CD4-positive, alpha-beta T cell treated with Interleukin-1 beta for 1 hour (primary cell): ENCODE measurements at places on chromosomes 11 and 22.

- DNase-seq: no peak
Observed at GRCh38 chr11:127804747-127805400, 782.5 kb downstream of the ETS1 start.

- DNase-seq: no peak
Observed at GRCh38 chr11:21640491-21640890, 552.4 kb upstream of the ANO5 start.

- no peak for DNase-seq
Observed at GRCh38 chr11:125179895-125180294, 15.3 kb downstream of the PKNOX2 start.

DNA sequence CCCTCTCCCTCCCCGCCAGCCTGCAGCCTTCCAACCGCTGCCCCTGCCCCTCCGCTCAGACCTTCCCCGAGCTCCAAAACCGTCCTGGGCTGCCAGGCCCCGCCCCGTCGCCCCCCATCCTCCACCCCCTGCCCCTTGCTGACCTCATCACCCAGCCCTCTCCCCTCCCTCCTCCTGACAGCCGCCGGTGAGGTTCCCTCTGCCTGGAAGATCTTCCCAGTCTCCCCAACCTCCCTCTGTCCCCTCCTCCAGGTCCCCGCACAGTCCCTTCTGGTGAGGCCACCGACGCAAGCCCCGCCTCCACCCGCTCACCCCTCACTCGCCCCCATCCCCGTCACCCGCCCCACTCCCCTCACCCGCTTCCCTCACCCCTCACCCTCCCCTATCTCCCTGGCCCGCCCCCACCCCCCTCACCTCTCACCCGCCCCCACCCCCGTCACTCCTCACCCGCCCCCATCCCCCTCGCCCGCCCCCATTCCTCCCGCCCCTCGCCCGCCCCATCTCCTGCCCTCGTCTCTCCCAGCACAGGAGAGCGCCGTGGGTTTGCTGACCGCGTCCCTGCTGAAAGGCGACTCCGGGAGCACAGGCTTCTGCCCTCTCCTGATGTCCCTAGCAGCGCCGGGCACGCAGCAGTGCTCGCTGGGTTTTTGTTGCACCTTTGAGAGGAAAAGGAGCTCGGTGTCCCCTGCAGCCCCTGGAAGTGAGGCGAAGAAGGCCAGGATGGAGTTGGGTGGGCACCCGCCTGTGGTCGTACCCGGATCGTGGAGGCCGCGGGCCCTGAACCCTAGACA, 16.4 kb upstream of the UPK3A start:
- DNase-seq: no peak

DNA sequence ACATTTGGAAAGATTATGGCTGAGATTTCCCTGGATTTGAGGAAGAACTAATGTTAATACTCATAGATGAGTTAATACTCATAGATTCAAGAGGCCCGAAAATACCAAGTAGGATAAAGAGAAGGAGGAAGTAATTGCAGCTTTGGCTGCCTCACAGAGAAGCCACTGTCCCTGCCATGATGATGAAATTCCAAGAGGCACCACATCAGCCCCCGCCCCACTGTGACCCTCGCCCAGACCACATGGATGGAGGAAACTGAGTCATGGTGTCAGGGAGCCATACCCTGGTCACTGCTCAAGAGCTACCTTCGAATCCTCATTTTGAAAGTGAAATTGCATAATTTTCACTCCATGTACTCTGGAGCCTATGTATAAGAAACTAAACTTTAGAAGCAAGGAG, 92.9 kb upstream of the SLC22A12 start:
- DNase-seq: no peak

- DNase-seq: no peak
Observed at GRCh38 chr11:134614141-134614540, 202.1 kb upstream of the B3GAT1 start.

GRCh38 chr11:11043721-11044120, 185.9 kb upstream of the ZBED5 start:
- no peak for DNase-seq

DNA sequence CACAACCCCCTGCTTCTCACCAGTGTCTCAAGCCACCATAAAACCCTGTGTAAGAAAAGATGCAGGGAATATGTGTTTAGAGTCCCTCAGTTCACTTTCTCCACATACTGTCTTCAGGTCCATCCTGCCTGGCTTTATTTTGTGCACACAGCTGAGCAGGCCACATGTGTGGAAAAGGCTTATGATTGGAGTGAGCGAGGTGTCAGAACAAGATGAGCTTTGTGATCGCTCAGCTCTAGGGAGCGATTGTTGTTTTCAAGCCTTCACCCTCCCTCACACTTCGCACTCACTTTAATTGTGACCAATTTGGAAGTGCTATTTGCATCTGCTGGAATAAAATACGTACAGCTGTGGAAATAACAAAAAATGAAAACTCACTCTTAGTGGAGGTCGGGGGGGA, 931.1 kb upstream of the TENM4 start:
- no peak for DNase-seq

- DNase-seq: no peak
Observed at GRCh38 chr11:64341429-64341828, 1.4 kb downstream of the CCDC88B start.

- no peak for DNase-seq
Observed at GRCh38 chr11:122791411-122791810, 46.9 kb upstream of the CRTAM start.

DNA sequence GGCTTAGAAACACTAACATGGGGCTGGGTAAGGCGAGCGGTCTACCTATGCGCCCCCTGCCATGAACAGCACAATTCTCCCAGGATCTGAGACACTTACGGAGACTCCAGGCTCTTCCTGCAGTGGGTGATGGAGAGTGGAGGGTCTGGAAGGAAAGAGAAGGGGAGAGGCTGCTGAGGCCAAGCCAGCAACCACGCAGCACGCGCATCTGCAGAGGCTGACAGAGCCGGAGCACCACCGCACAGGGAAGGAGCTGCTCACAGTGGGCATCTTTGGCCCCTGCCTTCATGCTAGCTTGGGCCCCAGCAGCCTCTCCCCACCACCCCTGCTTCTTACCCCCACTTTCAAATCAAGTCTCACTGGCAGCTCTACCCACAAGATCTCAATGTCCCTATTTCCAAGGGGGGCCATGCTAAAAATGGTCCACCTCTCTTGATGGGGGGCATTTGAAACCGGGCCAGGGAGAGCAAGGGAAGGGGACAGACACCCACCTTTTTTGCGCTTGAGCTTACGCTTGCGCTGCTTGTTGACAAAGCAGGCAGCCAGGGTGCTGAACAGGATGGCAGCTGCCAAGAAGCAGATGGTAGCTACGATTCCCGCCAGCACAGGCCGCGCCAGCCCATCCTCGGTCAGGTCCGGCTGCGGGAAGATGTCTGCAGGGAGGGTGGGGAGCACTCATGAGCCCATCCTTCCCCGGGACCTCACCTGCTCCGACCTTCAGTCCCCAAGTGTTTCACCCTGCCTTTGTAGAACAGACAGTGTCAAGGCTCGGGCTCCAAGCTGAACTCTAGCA, 34.5 kb downstream of the IGSF9B start:
- DNase-seq: no peak

GRCh38 chr22:48981371-48982061, 846.2 kb downstream of the BRD1 start:
- DNase-seq: no peak

GRCh38 chr11:14645015-14645912, 1.7 kb downstream of the PDE3B start:
- no peak for DNase-seq

GRCh38 chr11:94417386-94417987, 16.3 kb upstream of the GPR83 start:
- no peak for DNase-seq

- no peak for DNase-seq
Observed at GRCh38 chr11:13276454-13276831, 1.1 kb upstream of the BMAL1 start.

- DNase-seq: no peak
Observed at GRCh38 chr11:74696939-74697675, 34.1 kb downstream of the CHRDL2 start.

DNA sequence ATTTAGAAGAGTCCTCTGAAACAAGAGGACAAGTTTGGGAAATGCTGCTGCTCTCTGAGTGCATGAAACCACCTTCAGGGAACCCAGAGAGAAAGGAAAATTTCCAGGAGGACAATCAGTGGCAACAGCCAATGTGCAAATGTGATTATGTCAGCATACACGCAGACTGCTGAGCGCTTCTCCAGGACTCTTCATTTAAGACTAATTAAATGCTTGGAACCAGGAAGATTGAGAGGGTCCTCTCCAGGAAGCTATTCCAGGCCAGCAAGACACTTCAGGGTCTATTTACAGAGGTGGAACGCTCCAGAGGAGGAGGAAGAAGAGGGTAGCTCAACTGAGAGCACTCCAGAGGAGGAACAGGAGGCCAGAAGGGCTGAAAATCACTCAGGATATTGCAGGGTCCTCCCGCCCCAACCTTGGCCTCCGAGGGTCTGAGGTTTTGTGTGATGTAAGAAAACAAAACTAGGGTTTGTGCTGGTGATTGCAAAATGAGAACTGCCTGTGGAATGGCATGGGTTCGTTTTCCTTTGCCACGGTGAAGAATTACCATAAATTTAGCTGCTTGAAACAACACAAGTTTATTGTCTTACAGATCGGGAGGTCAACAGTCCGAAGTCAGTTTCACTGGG, 14.1 kb upstream of the HTR3A start:
- DNase-seq: no peak

GRCh38 chr11:38672445-38672844, 2074.4 kb upstream of the RAG2 start:
- DNase-seq: no peak

DNA sequence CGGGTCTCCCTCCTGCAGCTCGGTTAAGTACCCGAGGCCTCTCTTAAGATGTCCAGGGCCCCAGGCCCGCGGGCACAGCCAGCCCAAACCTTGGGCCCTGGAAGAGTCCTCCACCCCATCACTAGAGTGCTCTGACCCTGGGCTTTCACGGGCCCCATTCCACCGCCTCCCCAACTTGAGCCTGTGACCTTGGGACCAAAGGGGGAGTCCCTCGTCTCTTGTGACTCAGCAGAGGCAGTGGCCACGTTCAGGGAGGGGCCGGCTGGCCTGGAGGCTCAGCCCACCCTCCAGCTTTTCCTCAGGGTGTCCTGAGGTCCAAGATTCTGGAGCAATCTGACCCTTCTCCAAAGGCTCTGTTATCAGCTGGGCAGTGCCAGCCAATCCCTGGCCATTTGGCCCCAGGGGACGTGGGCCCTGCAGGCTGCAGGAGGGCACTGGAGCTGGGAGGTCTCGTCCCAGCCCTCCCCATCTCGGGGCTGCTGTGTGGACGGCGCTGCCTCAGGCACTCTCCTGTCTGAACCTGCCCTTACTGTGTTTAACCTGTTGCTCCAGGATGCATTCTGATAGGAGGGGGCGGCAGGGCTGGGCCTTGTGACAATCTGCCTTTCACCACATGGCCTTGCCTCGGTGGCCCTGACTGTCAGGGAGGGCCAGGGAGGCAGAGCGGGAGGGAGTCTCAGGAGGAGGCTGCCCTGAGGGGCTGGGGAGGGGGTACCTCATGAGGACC, 25.0 kb downstream of the FADS3 start:
- DNase-seq: no peak

- DNase-seq: no peak
Observed at GRCh38 chr11:73384531-73384871, 8.3 kb downstream of the RELT start.

DNA sequence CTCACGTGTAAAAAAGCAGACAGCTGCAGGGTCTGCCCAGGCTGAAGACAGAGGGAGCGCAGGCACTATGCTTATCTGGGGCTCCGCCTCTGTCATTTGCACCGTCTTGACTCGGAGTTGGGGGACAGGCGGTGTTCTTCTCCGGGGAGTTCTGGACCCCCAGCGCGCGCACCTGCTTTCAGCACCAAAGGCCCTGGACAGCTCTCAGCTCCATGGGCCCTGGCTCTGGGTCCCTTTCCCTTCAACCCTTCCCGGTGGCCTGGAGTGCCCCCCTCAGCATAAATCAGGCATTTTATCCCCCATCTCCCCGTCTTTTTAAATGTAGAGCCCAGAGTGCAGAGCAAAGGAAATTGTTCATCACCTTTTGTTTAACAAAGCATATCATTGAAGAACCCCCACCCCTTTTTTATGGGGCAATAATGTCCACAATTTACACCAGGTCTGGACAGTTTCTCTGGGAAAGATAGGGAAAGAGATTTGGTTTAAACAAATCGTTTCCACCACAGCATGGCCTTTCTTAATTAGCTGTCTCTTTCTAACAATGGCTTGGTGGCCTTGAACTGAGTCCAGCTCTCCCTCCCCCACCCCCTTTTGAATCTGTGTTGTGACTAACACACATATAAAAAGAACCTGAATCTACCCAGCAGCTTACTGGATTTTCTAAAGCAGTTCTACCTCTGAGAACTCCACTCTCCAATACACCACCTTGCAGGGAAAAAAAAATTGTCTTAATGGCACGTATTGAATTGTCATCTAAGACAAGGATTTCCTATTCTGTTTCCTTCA, 1.7 kb downstream of the SEZ6L start:
- no peak for DNase-seq

GRCh38 chr22:37549704-37550059, 10.6 kb upstream of the CDC42EP1 start:
- no peak for DNase-seq

DNA sequence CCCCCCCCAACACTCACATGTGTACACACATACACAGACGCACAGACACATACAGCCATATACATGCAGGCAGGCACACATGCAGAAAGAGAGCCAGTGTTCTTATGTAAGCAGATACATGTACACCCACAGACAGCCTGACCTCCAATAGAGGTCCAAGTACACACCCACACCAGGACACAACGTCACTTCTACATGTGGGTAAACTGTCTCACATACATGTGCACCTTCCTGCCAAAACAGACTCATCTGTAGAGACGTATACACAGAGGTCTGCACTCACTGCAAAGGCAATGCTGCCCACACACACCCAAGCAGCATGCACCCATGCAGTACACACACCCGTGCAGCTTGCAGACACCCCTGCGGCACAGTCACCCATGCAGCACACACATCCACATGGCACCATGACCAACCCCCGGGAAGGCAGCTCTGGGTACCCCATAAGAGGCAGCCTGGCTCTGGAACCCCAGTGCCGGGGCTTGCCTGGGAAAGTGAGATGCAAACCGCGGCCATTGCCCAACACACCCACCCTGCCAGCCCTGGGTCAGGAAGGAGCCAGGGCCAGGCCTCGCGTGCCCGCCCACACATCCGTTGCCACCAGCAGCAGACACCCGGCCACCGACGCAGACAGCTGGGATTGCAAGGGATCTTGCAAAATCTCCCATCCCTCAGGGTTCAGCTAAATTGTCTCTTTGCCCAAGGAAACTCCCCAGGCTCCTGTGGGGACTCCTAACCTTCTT, 10.1 kb downstream of the CASTOR1 start:
- no peak for DNase-seq

- DNase-seq: no peak
Observed at GRCh38 chr11:33881651-33882503, 10.0 kb downstream of the LMO2 start.

- DNase-seq: no peak
Observed at GRCh38 chr11:78925387-78925786, 350.7 kb upstream of the NARS2 start.
